Sigmoid colon (tissue), 7 donors: ENCODE measurements at places on chromosomes 5 and 9. TPM values are rescaled to one million over a fixed set of nuclear protein-coding genes. Genes with fewer than 3 reads are reported as not detected.
A peak's percentile ranks its signal among the peaks of the same experiment; 100 is the strongest.

GRCh38 chr5:175683231-175683630 lies 25.4 kb downstream of the HRH2 start:
- peak; percentile 18 for DNase-seq
- H3K27ac ChIP-seq: no peak overlapping the region
- no peak overlapping the region for H3K4me3 ChIP-seq
- no peaks in the 10 kb centered on the region for H3K36me3 ChIP-seq

GRCh38 chr9:22165144-22165543 lies 156.0 kb upstream of the CDKN2B start:
- H3K27me3 ChIP-seq: no peaks in the 10 kb centered on the region
- H3K36me3 ChIP-seq: no peaks in the 10 kb centered on the region
- H3K4me3 ChIP-seq: no peak overlapping the region
- no peak overlapping the region for H3K27ac ChIP-seq
- DNase-seq: no peak

DNA sequence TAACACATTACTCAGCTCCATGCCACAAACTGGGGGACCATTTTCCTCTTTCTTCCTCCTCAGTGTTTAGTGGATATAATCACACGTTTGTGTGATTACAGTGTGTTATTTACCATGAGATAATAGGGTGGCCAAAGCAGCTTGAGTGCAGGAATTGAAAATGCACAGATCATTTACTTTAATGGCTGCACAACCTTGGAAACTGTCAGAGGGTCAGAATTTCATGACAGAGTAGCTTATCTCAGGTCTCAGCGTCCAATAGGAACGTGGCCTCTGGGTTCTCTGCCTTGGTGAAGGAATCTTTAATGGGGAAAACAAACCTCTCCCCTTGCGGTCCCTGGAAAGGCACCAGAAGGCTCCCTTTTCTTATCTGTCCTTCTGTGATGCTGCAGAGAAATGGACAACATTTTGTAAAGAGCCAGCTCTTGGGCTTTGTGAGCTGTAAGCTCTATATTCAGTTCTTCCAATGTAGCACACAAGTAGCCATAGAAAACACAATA lies 87.4 kb upstream of the CD180 start:
- H3K4me3 ChIP-seq: no peak overlapping the region
- DNase-seq: no peak
- H3K27ac ChIP-seq: no peak overlapping the region
- H3K27me3 ChIP-seq: no peaks in the 10 kb centered on the region
- peaks cover 22% of the 10 kb centered on the region for H3K4me1 ChIP-seq

ZNF300 gene
- total RNA-seq: 4.3 TPM

PCDHGA9 gene
- total RNA-seq: 15.8 TPM

GRCh38 chr9:127927201-127927987 lies 3.2 kb downstream of the PIP5KL1 start:
- no peak overlapping the region for H3K4me3 ChIP-seq
- peaks cover 30% of the 10 kb centered on the region for H3K4me1 ChIP-seq
- H3K27ac ChIP-seq: no peak overlapping the region
- H3K27me3 ChIP-seq: peaks cover 22% of the 10 kb centered on the region
- H3K36me3 ChIP-seq: no peaks in the 10 kb centered on the region

- DNase-seq: no peak
- H3K27ac ChIP-seq: no peak overlapping the region
- H3K4me1 ChIP-seq: no peaks in the 10 kb centered on the region
- no peaks in the 10 kb centered on the region for H3K27me3 ChIP-seq
- no peaks in the 10 kb centered on the region for H3K36me3 ChIP-seq
Observed at GRCh38 chr5:141095263-141095641, 837 bp downstream of the PCDHB2 start.

GRCh38 chr5:76493190-76493837 lies 90.2 kb downstream of the IQGAP2 start:
- H3K4me3 ChIP-seq: no peak overlapping the region
- H3K27ac ChIP-seq: no peak overlapping the region
- no peaks in the 10 kb centered on the region for H3K27me3 ChIP-seq
- no peak for DNase-seq
- H3K4me1 ChIP-seq: no peaks in the 10 kb centered on the region

DNA sequence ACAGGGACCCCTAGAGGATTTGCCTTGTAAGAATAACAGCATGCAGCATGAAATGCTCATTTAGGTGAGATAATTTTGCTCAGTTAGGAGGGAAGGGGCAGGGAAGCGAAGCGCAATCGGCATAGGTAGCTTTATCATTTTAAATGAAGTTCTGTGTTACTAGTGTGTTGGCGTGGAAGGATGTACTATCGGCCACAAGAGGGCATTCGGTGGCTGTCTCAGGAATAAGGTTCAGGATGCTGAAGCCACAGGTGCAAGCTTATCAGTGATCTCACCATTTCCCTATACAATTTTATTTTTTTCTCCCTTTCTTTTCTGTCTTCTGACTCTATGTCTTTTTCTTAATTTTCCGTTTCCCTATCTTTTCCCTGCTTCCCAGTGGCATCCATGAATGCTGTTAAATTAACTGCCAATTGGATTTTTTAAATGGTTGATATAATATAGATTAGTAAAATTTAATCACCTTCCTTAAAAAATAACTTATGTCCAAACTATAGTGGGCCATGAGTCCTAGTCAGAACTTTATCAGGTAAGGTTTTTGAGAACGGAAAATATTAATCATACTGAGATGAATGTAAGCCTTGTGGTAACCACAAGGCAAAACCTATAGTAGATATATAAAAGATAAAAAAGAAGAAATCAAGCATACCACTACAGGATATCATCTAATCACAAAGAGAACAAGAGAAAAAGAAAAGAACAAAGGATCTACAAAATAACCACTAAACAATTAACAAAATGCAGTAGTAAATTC lies 1.2 kb upstream of the INSL6 start:
- no peaks in the 10 kb centered on the region for H3K4me1 ChIP-seq
- H3K27ac ChIP-seq: no peak overlapping the region
- H3K4me3 ChIP-seq: no peak overlapping the region
- H3K36me3 ChIP-seq: no peaks in the 10 kb centered on the region
- DNase-seq: no peak

- no peak overlapping the region for H3K4me3 ChIP-seq
- peaks cover 39% of the 10 kb centered on the region for H3K4me1 ChIP-seq
- no peak for DNase-seq
- no peaks in the 10 kb centered on the region for H3K27me3 ChIP-seq
- H3K36me3 ChIP-seq: no peaks in the 10 kb centered on the region
- no peak overlapping the region for H3K27ac ChIP-seq
Observed at GRCh38 chr9:127935765-127936221, 1.9 kb downstream of the DPM2 start.

SHC3 gene
- total RNA-seq: 14.7 TPM

- no peak overlapping the region for H3K4me3 ChIP-seq
- no peaks in the 10 kb centered on the region for H3K27me3 ChIP-seq
- H3K4me1 ChIP-seq: no peaks in the 10 kb centered on the region
- no peaks in the 10 kb centered on the region for H3K36me3 ChIP-seq
Observed at GRCh38 chr5:89901346-89901745, 508.2 kb downstream of the CETN3 start.

REEP5 gene
- total RNA-seq: 74.4 TPM

- H3K27me3 ChIP-seq: no peaks in the 10 kb centered on the region
- H3K36me3 ChIP-seq: no peaks in the 10 kb centered on the region
- no peak overlapping the region for H3K27ac ChIP-seq
- H3K4me1 ChIP-seq: no peaks in the 10 kb centered on the region
Observed at GRCh38 chr9:110033869-110034268, 174.1 kb downstream of the C9orf152 start.

DNA sequence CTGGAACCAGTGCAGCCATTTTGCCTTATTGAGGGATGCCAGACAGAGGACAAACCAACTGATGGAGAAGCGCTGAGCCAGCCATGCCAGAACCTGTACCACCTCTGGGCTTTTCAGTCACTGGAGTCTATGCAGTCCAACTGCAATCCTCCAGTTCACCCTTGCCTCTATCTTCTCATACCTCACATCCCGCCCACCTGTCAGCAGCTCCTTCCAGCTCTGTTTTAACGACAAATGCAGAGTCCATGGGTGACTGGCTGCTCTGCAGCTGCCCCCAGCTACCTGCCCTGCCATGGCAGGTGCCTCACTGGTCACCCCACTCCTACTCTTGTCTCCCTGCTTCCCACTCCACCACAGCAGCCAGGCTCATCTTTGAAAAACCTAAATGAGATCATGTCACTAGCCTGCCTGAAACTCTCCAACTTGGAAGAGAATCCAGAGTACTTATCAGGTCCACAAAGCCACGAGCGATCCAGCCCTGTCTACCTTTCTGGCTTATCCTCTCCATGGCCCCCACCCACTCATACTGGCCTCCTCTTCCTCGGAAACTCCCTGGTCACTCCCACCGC lies 14.0 kb upstream of the ACSL6 start:
- no peaks in the 10 kb centered on the region for H3K4me1 ChIP-seq
- no peaks in the 10 kb centered on the region for H3K27me3 ChIP-seq
- no peak for DNase-seq

- no peak for DNase-seq
- no peak overlapping the region for H3K27ac ChIP-seq
- H3K27me3 ChIP-seq: no peaks in the 10 kb centered on the region
- H3K4me3 ChIP-seq: no peak overlapping the region
- H3K4me1 ChIP-seq: no peaks in the 10 kb centered on the region
- H3K36me3 ChIP-seq: peaks cover 19% of the 10 kb centered on the region
Observed at GRCh38 chr9:75134495-75134894, 46.2 kb downstream of the OSTF1 start.

- peaks cover 19% of the 10 kb centered on the region for H3K36me3 ChIP-seq
- H3K4me3 ChIP-seq: no peak overlapping the region
- no peaks in the 10 kb centered on the region for H3K4me1 ChIP-seq
- peak; percentile 79 for DNase-seq
Observed at GRCh38 chr5:132272311-132273210, 15.1 kb downstream of the PDLIM4 start.

SNX24 gene
- total RNA-seq: 21.0 TPM

DNA sequence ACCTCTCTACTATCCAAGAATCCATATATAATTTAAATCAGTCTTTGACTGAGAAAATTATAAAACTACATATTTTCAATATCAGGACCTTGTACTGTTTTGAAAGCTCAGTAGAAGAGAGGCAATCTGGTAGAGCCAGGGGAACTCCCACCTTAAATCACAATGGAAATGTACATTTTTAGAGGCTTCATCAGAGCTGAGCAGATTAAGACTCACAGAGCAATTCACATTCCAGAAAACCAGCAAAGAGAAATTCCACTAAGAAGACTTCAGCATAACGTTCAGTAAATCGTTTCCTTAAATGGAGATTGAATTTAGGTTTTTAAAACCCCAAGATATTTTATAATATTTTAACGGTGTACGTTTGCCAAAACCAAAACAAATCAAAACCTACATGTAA lies 227.8 kb upstream of the TRPM3 start:
- H3K27ac ChIP-seq: no peak overlapping the region
- H3K4me3 ChIP-seq: no peak overlapping the region
- no peaks in the 10 kb centered on the region for H3K27me3 ChIP-seq
- H3K4me1 ChIP-seq: no peaks in the 10 kb centered on the region
- no peak for DNase-seq
- no peaks in the 10 kb centered on the region for H3K36me3 ChIP-seq

DNA sequence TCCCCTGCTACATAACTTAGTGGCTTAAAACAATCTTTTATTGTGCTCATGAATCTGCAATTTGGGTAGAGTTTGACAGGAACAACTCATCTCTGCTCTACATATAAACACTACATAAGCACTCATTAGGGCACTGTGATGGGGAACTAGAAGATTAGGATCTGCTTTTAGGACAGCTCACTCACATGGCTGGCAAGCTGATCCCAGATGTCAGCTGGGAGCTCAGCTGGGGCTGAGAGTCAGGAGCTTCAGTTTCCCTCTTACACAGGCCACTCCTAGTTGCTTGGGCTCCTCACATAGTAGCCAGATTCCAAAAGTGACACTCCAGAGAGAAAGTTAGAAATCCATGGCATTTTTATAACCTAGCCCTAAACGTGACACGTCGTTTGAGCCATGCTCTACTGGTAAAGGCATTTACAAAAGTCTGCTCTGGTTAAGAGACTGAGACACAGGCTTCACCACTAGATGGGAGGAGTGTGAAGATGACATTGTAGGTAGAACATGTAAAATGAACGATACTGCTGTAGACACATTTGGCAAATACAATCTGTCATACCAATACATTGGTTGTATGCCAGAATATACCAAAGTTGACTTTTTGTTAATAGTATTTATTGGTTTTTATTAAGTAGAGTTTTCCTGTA lies 23.6 kb downstream of the SCAI start:
- H3K27ac ChIP-seq: no peak overlapping the region
- no peaks in the 10 kb centered on the region for H3K27me3 ChIP-seq
- no peaks in the 10 kb centered on the region for H3K4me1 ChIP-seq
- no peaks in the 10 kb centered on the region for H3K36me3 ChIP-seq
- no peak overlapping the region for H3K4me3 ChIP-seq
- no peak for DNase-seq

LCN12 gene
- 1.2 TPM for total RNA-seq

PKD2L2 gene
- not detected for total RNA-seq

GRCh38 chr5:111246459-111246858 lies 22.3 kb downstream of the CAMK4 start:
- no peak for DNase-seq
- H3K27me3 ChIP-seq: no peaks in the 10 kb centered on the region
- H3K27ac ChIP-seq: no peak overlapping the region
- no peaks in the 10 kb centered on the region for H3K4me1 ChIP-seq
- no peak overlapping the region for H3K4me3 ChIP-seq

PCA3 gene
- not detected for total RNA-seq

GRCh38 chr5:142785206-142785605 lies 15.0 kb downstream of the ARHGAP26 start:
- DNase-seq: no peak
- no peak overlapping the region for H3K27ac ChIP-seq
- H3K4me1 ChIP-seq: peaks cover 12% of the 10 kb centered on the region

- H3K27ac ChIP-seq: no peak overlapping the region
- DNase-seq: no peak
- H3K4me1 ChIP-seq: no peaks in the 10 kb centered on the region
- H3K36me3 ChIP-seq: no peaks in the 10 kb centered on the region
Observed at GRCh38 chr5:172561151-172561550, 79.9 kb upstream of the NEURL1B start.

- H3K4me3 ChIP-seq: no peak overlapping the region
- H3K4me1 ChIP-seq: no peaks in the 10 kb centered on the region
- no peak for DNase-seq
- H3K27ac ChIP-seq: no peak overlapping the region
- H3K36me3 ChIP-seq: no peaks in the 10 kb centered on the region
Observed at GRCh38 chr5:86786955-86787354, 169.2 kb downstream of the COX7C start.

DNA sequence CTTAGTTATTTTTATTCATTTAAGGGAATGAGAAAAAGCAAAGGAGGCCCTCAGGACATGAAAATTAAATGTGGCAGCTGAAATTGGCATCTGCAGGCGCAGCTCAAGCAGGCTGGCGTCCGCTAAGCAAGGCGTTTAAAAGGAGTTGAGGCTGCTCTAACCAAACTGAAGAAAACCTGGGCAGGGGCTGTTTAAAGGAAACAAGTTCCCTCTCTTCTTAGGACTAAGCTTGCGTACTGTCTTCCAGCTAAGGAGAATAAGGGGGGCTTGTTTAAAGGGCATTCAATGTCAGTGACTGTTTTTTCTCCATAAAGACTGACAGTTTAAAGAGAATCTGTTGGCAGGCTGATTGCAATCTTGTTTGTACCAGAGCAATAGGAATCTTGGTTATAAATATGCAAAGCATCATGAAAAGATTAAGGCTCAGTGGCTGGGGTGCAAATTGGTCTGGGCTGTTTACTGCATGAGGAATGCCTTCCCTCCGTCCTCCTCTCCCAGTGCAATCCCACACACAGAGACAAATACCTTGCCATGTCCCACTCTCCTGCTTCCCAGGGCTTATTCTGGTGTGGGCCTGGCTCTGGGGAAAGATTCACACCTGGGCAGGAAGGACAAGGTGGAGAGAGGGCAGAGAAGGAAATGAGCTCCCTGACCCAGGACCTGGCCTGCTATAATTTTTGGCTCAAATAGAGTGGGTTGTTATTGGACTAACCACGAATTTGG lies 85.9 kb upstream of the LIFR start:
- no peak for DNase-seq
- H3K4me3 ChIP-seq: no peak overlapping the region
- H3K4me1 ChIP-seq: no peaks in the 10 kb centered on the region
- H3K27me3 ChIP-seq: no peaks in the 10 kb centered on the region
- H3K27ac ChIP-seq: no peak overlapping the region
- H3K36me3 ChIP-seq: no peaks in the 10 kb centered on the region
